ENCODE measurements at places on chromosomes 16 and 17.

GRCh38 chr17:49910094-49910857 lies 58.7 kb upstream of the DLX4 start:
- DNase-seq: no peak

DNA sequence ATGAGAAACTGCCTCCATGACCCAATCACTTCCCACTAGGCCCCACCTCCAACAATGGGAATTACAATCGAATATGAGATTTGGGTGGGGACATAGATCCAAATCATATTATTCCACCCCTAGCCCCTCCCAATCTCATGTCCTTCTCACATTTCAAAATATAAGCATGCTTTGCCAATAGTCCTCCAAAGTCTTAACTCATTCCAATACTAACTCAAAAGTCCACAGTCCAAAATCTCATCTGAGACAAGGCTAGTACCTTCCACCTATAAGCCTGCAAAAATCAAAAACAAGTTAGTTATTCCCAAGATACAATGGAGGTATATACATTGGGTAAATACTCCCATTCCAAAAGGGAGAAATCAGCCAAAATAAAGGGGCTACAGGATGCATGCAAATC lies 12.9 kb downstream of the CLEC10A start:
- no peak for DNase-seq

- DNase-seq: no peak
Measured at GRCh38 chr16:89863741-89864526, 9.5 kb upstream of the TCF25 start.

DNA sequence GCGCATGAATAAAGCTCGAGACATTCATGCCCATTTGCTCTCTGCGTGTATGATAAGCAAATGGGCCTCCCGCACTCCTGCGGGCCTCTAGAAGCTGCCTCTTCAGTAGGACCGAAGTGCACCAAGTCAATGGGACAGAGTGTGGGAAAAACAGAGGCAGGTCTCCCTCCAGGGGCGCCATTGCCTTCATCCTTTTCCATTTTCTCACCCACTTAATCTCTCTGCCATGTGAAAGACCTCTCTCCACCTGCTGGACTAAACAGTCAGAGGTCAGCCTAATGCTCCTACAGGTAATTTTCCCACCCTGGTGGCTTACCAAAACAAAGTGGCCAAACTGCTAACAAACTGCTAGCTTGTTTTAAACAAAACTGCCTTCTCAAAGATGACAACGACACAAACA lies 210.9 kb downstream of the ZFHX3 start:
- no peak for DNase-seq

DNA sequence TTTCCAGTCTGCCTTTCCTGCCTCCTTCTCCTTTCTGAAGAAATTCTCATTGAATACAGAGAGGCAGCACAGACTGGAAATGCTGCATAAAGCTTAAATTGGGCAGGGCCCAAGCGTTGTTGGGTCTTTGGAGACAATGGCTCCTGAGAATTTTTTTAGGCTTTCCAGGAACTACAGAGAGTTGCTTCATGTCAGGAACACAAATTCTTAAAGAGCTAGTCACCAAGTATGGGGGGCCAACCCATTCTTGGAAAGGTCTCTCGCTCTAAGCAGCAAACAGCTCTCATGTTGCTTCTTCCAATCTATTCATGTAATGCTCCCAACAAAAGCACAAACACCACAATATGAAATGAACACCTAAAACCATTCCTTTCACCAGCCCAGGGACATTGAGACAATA lies 6.9 kb downstream of the HNF1B start:
- DNase-seq: no peak

DNA sequence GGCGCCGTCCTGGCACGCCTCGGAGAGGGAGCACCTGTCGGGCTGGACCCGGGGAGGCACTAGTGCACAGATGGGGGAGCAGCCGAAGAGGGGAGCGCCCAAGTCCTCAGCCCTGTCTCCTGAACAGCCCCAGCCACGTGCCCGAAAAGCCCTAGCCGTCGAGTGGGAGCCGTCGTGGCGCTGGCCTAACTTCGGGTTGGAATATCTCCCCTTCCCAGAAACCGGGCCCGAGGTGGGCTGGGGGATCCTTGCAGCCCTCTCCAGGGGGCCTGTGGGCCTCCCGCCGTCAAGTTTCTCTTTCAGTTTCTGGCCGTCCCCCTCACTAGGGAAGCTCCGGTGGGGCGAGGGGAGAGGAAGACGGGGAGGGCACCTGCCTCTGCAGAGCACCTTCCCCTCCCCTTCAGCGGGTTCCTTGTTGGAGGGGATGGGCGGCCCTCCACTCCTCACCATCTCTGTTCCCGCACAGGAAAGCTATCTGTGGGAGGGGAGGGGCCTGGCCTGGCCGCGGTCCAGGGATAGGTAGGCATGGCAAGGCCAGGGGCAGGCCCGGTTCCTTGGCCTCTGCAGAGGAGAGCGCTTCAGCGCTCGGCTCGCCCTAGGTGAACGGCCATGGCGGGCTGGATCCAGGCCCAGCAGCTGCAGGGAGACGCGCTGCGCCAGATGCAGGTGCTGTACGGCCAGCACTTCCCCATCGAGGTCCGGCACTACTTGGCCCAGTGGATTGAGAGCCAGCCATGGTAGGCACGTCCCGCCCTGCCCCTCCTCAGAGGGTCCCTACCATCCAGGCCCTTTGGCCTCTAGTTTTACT lies 709 bp downstream of the STAT5A start:
- DNase-seq: no peak

GRCh38 chr16:26334218-26335111 lies 642.7 kb downstream of the HS3ST4 start:
- no peak for DNase-seq

Data from DMS 273 treated with DMSO at 0.1 percent for 48 hours (cell line).